ENCODE measurements at places on chromosomes 4 and X.

GRCh38 chr4:182799515-182800215 is 117.5 kb downstream of the DCTD start:
- DNase-seq = no peak

DNA sequence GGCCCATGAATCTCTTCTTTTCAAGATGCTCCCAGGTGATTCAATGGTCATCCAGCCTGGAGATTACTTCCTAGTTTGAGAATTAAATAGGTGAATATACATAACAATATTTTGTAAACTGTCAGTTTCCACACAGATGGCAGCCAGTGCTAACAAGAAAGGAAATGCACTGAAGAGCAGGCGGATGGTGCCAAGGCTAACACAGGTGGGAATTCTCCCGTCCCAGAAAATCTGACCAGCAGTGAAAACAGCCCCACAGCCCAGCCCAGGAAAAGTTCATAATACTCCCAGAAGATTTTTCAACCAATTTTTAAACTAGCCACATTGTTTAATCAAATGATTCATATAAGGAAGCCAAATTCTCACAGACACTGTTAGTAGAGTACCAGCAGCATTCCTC is 387.2 kb upstream of the GATB start:
- DNase-seq = no peak

DNA sequence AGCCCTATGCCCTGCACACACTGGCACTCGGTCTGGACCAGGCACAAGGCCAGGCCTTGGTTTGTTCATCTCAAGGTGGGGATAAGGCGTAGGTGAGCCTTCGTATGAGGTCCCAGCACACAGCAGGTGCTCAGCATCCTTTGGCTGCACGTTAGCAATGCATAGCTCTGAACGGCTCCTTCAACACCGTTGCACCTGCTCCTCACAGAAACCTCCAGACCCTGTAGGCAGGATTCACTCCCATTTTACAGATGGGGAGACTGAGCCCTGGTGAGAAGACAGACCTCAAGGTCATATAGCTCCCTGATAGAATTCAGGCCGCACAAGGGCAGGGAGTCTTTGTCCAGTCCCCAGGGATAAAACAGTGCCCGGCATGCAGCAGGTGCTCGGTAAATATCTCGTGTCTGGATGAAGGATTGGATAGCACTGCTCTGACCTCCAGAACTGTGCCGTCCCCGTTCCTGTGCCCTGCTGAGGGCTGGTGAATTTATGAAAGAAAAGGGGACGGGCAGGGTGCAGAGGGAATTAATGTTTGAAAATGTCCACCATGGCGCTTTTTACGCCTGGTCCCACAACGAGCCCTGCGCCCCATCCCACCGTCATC is 2.4 kb downstream of the PPP2R2C start:
- DNase-seq = no peak

GRCh38 chrX:42739258-42739657 is 38.7 kb downstream of the PPP1R2C start:
- DNase-seq = no peak

- DNase-seq = no peak
These were observed 717.5 kb upstream of the SLIT2 start for GRCh38 chr4:19534159-19534558.

DNA sequence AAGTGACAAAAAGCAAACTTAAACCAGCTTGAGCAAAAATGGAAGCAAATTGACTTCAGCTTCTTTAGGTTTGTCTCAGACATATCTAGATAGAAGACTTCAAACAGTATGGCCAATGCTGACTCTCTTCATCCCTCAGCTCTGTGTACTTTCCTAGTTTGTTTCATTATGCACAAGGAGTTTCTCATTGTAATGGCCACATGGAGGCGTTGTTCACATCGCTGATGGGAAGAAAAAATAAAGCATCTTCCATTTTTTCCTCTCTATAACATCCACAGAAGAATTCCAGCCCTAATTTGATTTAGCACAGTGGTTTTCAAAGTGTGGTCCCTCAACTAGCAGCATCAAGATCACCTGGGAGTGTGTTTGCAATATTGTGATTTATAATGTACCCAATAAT is 397.5 kb upstream of the PRKX start:
- no peak for DNase-seq

- DNase-seq = no peak
These were observed 225.0 kb downstream of the GRIA3 start for GRCh38 chrX:123408821-123409737.

DNA sequence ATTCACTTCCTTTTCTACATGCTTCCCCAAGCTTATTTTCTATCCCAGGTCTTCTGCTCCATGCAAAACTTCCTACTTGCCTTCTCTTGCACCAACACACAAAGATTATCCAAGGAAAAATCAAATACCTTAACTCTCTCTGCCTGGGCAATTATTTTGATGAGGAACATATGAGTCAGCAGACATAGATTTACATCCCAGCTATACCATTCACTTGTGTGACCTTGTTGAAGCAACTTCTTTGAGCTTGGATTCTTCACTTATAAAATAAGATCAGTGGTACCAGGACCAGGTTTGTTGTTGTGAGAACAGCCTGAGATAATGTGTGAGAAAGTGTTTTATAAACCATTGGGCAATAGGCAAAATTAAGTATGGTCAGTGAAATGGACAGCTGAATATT is 39.1 kb upstream of the TMEM192 start:
- DNase-seq = no peak

- DNase-seq = no peak
These were observed 22.8 kb upstream of the FGF2 start for GRCh38 chr4:122803788-122804208.

DNA sequence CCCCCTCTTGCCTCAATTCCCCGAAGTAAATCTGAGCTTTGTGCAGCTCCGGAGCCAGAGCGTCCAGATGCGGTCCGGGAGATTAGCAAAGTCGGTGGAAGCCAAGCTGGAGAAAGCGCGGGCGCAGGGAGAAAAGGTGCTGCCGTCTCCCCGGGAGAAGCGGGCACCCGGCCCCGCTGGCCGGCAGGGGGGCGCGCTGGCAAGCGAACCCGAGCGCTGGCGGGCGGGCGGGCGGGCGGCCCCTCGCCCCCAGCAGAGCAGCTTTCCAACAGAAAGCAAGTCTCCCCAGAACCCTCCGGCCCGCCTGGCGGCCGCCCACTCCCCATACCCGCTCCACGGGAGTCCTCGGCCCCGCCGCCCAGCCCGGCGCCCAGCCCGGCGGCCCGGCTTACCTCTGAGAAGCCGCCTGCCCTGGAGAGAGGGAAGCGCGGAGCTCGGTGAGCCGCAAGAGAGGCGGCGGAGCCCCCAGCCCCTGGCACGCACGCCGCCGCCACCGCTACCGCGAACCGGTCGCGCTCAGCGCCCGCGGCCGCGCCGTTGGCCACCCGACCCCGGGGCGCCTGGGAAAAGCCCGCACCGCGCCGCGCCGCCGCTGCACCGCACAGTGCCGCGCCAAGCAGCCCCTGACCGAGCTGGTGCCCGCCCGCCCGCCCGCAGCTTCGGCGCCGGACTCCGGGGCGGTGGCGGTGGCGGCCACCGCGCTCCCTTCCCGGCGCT is 529 bp upstream of the CITED1 start:
- DNase-seq = no peak

DNA sequence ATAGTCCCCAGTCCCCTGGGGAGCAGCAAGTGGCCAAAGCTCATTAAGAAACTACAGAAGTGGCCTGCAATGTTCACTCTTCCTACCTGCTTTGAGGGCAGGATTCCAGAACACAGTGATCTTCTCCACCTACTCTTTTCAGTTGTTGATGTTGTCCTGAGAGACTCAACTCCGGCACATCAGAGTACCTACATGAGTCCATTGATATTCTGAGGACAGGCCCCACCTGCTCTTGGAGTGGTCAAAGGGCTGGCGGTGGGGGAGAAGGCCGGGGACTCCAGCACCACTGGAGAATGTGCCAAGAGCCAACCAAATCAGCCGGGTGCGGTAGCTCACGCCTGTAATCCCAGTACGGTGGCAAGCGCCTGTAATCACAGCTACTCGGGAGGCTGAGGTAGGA is 29.8 kb upstream of the DDX3X start:
- no peak for DNase-seq

DNA sequence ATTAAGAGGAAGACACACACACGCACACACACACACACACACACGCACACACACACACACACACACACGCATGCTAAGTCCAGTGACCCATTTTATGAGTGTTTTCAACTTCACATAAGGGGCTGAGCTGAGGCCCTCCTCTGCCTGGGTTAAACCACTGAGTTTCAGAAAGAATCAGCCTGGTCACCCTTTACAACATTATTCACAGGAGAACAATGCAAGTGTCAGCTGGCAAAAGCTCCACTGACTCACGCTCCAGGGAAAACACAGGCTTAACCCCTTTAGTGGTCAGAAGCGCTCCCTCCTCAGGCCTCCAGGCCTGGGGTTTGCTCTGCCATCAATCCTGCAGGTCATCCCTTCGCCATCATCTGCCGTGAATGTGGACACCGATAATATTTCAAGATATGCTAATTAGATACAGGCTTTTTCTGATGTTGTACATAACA is 46.9 kb downstream of the ACOX3 start:
- no peak for DNase-seq

DNA sequence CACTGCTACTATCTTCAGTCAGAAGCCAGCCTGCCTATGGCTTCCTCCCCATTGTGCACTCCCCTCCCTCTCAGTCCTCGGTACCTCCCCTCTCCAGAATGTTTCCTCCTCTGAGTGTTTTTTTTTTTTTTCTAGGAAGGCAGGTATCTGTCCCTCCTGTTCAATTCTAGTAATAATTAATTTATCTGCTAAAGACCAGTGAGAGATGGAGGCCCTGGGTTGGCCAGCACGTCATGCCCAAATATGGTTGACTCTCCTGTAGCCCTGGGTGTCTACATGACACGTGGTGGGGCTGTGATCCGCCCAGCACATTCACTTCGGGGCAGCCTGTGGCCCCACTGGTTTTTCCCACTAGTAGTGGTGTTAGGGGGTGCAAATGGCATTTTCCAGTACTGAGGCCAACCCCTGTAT is 1.8 kb downstream of the FLNA start:
- DNase-seq = no peak

DNA sequence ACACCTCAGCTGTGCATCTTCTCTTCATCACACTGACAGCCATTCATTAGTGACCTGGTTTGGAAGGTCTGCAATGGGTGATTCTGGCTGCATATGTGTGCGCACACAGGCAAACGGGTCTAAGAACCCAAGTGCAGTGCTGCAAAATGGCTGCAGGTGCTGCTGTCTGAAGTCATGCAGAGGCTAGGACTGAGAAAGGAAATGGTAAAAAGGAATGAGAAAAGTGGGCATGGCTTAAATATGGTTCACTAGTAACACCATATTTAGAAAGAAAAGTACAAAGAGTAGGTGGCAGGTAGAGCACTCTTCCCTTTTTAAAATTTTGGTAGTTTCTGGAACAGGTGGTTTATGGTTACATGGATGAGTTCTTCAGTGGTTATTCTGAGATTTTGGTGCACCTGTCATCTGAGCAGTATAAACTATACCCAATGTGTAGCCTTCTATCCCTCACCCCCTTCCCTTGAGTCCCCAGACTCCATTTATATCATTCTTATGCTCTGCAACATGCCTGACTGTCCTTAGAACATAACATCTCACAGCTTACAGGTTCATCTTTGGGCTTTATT is 78.4 kb downstream of the CCNG2 start:
- DNase-seq = no peak

GRCh38 chr4:166930464-166930863 is 303.8 kb downstream of the SPOCK3 start:
- no peak for DNase-seq

- DNase-seq = no peak
These were observed 188.1 kb upstream of the BCOR start for GRCh38 chrX:40285876-40286275.

GRCh38 chr4:30454504-30454903 is 265.7 kb upstream of the PCDH7 start:
- DNase-seq = no peak

GRCh38 chrX:146934256-146934655 is 119.7 kb upstream of the CXorf51A start:
- no peak for DNase-seq

- no peak for DNase-seq
These were observed 40.4 kb upstream of the PAPSS1 start for GRCh38 chr4:107760281-107760947.

- DNase-seq = no peak
These were observed 17.2 kb upstream of the ARSJ start for GRCh38 chr4:113996599-113997177.

- no peak for DNase-seq
These were observed 929 bp downstream of the ESX1 start for GRCh38 chrX:104253567-104254441.

DNA sequence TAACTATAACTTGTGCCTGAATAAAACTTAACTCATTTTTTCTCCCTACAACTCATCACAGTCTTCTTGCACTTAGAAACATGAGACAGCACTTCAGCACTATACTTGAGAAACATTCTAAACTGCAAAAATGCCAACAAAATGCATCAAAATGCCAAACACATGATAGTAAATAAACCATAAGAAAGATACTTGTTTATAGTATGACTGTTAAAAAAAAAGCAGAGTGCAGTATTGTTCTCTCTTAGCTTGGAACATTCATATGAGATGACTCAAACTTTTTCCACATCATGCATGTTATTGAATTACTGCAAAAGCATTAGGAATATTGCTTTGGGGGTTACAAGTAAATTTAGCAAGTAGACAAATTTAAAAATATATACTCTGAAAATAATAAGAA is 135.7 kb upstream of the ANXA10 start:
- DNase-seq = no peak

DNA sequence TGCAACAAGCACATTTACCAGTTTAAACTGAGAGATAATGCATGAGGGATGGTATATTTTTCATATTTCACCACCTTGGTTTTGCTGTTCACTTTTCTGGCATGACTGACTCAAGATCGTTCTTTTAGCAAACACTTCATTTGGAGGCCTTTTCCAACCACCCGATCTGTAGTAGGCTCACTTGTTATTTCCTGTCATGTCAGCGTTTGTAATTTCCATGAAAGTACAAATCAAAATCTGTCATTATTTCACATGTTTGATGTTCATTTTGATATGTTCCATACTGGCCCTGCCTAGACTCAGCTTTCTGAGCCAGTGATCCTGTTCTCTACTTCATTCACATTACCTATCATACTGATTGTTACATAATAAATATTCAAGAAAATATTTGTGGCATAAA is 1888.3 kb upstream of the PCDH7 start:
- DNase-seq = no peak

- DNase-seq = no peak
These were observed 164.8 kb upstream of the VEGFC start for GRCh38 chr4:176957353-176958118.
